ENCODE measurements at places on chromosomes 4 and X.

DNA sequence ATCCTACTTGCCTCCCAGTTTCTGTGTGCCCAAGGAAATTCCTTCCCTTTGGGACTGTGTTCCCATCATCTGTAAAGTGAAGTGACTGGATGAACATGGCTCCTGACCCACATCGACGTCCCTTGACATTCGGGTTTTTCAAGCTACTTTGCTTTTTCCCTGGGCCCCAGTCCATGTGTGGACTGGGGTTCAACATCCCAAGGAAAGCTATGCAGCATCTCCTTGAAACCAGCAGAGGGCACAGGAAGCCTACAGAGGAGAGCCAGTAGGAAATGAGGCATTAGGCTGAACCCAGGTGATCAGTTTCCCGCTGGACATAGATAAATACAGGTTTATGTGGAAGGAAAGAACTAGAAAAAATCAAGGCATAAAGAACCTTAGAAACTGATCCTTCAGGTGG is 145.1 kb upstream of the ARHGEF9 start:
- DNase-seq = no peak

DNA sequence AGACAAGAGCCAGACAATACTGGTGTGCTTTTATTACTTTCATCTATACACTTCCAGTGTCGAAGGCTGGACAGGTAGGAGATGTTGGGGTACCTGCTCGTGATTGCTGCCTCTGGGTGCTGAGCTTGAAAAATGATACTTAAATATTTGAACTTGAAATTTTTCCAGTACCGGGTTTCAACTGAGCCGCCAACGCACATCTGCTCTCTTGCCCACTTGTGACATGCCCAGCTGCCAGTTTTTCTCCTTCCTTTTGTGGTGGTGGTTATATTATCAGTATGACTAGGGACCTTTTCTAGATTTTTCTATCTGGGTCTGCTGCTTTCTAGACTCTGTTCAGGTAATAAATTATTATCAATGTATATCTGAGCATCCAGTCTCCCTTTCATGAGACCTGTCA is 3.4 kb downstream of the OGT start:
- no peak for DNase-seq

DNA sequence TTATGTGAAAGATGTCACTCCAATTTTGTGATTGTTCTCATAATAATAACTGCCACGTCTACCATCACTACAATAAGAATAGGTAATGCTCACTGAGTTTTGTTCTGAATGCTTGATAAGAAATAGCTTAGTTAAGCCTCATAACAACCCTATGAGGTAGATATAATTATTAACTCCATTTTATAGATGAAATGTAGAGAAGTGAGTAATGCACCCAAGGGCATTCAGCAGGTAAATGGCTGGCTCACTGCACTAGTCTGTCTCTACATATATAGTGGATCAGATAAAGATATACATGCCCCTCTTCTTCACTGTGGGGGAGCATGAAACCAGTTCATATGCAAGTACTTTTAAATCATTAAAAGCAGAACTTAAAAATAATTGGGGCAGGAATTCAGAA is 65.8 kb upstream of the SLC4A4 start:
- DNase-seq = no peak

- no peak for DNase-seq
These were observed 311.6 kb downstream of the FAM133A start for GRCh38 chrX:93985344-93986307.

All from left colon (tissue), 2 donors.